CMK (cell line): ENCODE measurements at places on chromosomes 1 and 21.

DNA sequence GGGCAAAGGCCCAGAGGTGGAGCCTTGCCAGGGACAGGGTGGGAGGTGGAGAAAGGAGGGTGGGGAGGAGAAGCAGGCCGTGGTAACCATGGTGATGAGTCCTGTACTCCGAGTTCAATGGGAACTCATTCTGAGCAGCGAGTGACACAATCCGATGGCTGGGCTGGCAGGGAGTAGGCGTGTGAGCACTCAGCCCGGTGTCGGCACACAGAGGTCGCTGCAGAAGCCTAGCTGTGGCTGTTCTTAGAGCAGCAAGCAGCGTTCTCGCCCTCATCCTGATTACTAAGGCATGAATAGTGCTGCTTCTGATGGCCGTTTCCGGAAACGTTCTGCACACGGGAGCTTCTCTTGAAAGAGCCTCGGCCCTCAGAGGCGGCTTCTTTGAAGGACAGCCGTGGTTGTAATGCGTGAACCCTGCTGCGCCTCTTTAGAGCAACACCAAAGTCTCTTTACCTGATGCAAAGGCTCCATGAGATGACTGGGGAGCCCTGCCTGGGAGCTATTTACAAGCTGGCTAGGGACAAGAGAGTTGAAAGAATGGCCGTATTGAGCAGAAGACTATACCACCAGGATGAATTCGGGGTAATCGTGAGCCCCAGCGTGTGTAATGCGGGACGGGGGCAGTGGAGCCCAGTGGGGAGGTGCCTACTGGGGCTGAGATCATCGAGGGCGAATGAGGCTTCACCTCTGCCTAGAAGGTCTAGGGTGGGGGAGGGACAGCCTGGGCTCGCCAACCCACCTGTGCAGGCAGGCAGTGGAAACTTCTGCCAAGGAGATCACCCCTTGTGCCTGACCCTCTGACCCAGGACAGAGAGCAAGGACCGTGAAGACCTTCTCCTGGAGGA, 72.8 kb upstream of the PAX7 start:
- no peak for DNase-seq

- no peak for DNase-seq
Observed at GRCh38 chr21:28993293-28993629, 584 bp upstream of the LTN1 start.

DNA sequence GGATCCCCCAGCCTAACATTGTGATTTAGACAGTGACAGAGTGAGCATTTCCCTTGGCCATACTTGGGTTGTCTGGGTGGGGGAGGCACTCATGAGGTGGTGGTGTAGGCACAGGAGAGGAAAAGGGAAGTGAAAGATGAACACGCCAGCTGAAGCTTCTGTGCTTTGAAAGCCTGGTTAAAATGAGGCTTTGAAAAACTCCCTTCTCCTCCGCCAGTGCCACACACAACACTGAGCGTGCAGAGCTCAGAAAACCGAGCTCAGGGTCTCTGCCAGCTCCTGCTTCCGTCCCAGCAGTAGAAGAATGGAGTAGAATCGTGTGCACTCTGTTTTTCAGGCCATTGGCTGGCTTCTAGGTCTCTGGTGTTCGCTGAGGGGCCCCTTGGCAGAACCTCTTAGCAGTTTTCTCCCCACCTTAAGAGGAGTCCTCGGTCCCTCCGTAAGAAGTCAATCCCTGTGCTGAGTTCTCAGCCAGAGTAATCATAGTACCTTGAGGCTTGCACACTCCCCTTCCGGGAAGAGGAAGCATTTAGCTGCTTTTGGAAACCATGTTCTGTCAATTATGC, 12.9 kb downstream of the PLEKHM2 start:
- no peak for DNase-seq

GRCh38 chr1:79109445-79109844, 102.9 kb upstream of the ADGRL4 start:
- no peak for DNase-seq

DNA sequence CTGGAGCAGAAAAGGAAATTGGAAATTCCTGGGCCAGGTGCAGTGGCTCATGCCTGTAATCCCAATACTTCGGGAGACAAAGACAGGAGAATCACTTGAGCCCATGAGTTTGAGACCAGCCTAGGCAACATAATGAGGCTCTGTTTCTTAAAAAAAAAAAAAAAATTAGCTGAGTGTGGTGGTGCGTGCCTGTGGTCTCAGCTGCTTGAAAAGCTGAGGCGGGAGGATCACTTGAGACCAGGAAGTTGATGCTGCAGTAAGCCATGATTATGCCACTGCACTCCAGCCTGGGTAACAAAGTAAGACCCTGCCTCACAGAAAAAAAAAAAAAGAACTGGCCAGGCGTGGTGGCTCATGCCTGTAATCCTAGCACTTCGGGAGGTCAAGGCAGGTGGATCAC, 56.7 kb downstream of the SRSF11 start:
- DNase-seq = no peak

DNA sequence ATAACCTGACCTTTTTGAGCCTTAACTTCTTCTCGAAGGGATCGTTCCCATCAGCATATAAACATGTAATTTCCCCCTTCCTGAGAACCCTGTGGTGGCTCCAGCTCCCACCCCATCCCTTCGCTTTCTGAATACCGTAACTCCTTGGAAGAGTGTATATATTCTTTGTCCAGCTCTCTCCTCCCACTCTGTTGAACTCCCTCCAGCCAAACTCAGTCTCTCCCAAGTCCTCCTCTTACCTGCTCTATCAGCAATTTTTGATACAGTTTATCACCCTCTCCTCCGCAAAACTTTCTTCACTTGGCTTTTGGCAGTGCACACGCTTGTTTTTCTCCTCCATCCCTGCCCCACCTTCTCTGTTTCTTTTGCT, 109.9 kb upstream of the SLC25A33 start:
- no peak for DNase-seq

DNA sequence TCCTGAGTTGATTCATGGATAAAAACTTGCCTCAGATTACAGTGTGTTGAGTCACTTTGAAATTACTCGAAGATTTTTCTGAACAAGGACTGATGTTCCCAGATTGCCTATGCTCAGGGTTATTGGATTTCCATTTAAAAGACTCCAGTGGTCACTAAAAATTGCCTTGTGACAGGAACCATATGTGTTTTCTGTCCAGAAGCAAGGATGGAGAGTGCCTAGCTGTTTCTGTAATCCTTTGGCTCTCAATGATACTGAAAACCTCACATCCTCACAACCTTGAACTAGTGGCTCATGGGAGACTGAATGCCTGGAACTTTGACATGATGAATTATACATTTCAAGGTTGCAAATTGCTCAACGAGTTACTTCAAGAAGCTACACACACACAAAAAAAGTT, 1271.8 kb downstream of the BRINP3 start:
- DNase-seq = no peak

DNA sequence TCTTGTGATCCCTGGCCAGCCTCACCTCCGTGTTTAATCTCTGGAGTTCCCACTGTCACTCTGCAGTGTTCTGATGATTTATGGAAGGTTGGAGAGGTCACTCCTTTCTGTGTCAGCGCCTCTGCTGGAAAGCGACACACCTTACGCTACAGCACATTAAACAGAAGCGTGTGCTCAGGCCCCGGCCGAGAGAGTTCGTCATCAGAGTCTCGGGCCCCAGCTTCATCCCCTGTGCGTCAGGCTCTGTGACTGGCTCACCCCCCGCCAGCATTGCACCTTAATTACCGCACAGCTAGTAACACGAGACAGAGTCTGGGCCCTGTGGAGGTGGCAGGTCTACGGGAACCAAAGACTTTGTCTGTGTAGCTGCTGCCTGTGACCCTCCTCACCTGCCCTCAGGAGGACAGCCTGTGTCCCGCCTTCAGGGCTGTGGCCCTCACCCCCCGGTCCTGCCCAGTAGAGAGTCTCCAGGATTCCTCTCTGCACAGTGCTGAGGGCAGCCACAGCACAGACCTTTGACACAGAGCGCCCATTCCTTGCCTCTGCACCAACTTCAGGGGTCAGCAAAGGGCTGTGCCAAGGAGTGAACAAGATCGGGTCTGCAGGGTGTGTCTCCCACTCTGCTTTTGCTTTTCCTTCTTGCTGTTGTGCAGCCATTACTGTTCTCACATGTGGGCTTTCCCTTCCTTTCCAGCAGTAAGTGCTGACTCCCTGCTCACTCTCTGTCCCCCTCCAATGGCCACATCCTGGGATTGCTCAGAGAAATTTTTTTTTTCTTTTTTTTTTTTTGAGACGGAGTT, 157.6 kb downstream of the PGBD5 start:
- DNase-seq = no peak
